ENCODE measurements at places on chromosomes 2 and 18.

DNA sequence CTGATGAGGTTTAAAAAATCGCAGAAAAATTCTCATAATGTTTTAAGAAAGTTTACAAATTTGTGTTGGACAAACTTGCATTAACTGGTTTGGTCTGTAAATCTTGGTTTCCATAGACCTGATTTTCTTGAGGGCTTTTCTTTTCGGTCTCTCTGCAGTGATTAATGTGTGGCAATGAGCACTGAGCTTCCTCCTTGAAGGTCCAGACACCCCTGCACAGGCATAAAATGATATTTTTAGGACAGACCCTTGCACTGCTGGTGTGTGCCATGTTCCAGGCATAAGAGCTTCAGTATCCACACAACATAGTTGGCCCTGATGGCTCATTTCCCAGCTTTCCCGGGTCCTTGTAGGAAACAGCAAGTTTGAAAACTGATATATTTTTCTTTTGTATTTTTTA, 33.7 kb downstream of the MRPL33 start:
- no peak for DNase-seq

GRCh38 chr2:17135619-17136018, 382.6 kb downstream of the RAD51AP2 start:
- DNase-seq = no peak

DNA sequence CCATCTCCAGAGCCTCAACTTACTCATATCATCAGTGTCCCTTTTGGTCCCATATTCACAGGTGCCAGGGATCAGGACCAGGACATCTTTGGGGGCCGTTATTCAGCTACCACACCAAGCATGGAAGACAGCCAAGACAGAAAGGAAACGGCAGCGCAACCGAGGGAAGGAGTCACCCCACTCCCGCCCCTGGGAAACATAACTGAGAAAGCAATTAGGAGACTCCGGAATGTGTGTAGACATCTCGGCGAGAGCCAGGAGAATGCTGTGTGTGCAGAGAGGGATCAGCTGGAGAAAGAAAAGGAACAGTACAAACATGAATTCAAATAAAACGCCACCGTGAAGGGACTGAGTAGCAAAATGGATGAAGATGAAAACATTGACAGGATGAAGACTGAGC, 13.4 kb upstream of the BOK start:
- DNase-seq = no peak

GRCh38 chr2:174587579-174587978, 10.0 kb downstream of the WIPF1 start:
- no peak for DNase-seq

DNA sequence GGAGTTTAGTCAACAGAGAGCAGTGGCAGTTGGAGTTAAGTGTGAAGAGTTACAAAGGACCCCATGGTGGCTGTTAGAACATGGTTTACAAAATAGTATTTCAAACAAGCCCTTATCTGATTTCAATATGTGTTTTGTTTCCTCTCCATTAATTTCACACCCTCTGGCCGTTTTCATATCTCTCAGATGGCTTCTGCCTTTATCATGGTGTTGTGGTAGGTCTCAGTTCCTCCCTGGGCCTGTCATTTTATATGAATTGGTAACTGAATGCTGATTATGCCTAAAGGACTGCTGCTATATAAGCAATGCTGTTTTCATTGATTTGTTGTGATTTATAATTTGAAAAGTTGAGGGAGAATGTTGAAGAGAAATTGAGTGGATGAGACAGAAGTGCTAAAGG, 686.7 kb downstream of the NYAP2 start:
- DNase-seq = no peak
